ENCODE measurements at places on chromosomes 12 and 14.

- DNase-seq, result no peak
Observed at GRCh38 chr12:88717188-88717587, 136.9 kb upstream of the KITLG start.

- DNase-seq, result no peak
Observed at GRCh38 chr12:104694711-104695110, 238.0 kb downstream of the CHST11 start.

GRCh38 chr12:42483521-42483790 is 106.1 kb downstream of the PRICKLE1 start:
- no peak for DNase-seq

DNA sequence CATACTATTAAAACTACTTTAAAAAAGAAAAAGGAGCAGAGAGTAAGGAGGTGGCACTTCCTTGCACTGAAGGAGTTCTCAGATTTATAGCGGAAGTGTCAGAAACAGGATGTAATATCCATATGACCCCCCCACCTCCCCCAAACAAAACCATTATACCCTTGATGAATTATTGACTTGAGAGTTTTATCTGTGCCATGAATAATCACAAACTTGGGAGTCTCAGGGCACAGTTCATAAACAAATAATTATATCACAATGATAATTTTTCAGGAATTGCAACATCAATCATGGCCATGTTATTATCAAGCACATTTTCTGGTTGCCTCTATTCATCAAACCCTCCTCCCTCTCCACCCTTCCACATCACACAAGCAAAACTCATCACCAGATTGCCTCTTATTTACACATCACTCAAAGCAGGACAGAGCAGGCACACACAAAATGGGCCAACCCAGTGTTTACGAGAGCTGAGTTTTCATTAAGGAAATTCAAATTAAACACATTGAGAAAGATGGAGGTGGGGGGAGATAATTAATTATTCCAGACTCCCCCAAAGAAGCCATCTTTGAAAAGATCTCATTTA is 141.4 kb downstream of the EGLN3 start:
- DNase-seq, result no peak

DNA sequence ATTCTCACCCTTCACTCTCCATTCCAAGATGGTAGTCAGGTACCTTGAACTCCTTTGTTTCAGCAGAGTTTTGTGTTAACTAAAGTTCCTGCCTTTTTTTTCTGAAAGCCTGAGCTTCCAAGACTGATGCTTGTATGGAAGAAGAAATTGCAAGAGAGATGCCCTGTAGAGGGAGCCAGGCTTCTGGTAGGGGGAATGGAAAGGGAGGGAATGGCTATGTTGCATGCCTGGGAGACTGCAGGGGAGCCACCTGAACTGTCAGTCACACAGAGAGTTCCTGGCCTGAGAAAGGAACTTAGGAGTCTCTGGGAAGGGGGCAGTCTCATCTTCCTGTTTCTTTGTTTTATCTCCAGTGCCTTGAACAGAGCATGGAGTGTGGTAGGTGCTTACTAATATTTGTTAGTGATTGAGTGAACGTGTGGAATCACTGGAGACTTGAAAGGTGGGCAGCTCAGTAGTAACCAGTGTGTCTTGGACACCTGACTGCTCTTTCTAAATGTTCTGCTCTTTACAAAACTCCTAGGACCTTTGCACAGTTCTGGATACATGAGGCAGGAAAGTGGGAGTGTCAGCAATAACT is 132.2 kb downstream of the ANO4 start:
- no peak for DNase-seq

GRCh38 chr14:69606258-69607184 is 4.9 kb upstream of the SUSD6 start:
- no peak for DNase-seq

- no peak for DNase-seq
Observed at GRCh38 chr14:69877492-69877891, 1.7 kb upstream of the SMOC1 start.

DNA sequence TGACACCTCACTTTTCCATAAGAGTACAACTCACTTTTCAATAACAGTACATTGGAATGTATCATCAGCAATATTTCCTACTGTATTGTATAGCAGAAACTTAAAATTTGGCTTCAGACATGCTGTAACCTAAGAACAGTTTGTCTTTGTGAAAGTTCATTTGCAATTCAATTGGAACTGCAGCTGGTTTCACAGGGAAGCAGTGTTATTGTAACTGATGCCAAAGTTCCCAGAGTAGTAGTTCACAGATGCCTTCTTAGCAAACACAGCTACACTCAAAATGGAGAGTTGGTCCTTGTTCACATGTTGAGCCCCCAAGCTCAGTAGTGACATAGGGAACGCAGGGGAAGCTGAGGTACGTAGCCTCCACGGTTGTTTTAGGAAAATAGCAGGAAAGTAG is 23.3 kb downstream of the PPP1R36 start:
- DNase-seq, result no peak

- no peak for DNase-seq
Observed at GRCh38 chr12:72546106-72546505, 273.9 kb downstream of the TRHDE start.

- no peak for DNase-seq
Observed at GRCh38 chr12:64603183-64603841, 7.0 kb upstream of the RASSF3 start.

GRCh38 chr12:56645201-56645716 is 525 bp downstream of the ATP5F1B start:
- no peak for DNase-seq

GRCh38 chr14:104582662-104583061 is 3.1 kb downstream of the C14orf180 start:
- no peak for DNase-seq

- no peak for DNase-seq
Observed at GRCh38 chr12:105281694-105282049, 45.7 kb upstream of the APPL2 start.

GRCh38 chr14:88863167-88863566 is 38.7 kb downstream of the TTC8 start:
- DNase-seq, result no peak

DNA sequence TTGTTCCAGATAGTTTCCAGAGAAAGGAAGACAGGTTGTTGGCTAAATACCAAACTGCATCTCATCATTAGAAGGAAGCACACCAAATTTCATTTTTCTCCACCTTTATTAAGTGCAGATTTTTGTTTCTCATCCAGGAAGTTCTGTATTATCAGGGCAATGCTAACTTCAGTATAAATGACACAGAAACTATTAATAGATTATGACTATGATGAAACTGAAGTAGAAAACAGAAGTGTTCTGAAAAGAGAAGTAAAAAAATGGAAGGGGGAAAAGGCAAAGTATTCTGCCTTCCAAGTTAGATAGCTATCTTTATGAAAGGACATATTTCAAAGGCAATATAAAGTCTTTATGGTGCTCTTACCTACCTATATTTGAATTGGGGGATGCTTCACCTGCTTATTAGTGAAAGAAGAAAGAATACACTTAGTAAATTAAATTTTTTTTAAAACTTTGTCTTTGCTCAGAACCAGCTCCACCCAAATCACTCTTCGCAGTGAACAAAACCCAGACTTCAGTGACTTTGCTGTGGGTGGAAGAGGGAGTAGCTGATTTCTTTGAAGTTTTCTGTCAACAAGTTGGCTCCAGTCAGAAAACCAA is 223.9 kb downstream of the PTPRO start:
- no peak for DNase-seq

GRCh38 chr12:101945369-101946232 is 68.2 kb downstream of the DRAM1 start:
- no peak for DNase-seq

DNA sequence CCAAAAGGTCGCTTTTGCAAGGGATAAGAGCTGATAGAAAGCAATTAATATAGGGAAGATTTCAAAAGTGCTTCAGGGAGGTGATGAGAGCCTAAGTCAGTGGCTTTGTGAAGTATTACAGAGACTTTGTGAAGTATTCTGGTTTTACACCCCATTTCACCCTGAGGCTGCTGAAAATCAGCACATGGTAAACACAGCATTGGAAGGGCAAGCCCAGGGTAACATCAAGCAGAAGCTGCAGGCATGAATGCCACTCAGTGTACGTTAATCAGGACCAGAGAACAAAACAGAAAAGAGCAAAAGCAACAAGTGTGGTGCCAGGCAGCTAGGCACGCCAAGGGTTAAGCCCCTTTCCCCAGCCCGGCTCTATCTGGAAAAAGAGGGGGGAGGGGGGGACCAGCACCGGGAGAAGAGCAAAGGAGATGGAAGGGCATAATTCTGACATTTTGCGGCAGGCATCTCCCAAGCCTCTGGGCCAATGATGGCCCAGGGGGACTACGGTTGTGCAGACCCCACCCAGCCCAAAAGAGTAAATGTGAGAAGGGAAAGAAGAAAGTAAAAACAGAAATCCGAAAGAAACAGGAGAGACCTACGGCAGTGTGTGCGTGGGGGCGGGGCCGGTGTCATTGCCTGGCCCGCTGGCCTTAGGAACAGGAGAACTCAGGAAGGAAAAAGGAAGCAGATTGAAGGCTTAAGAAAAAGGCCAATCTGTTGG is 58.9 kb downstream of the DHRS2 start:
- DNase-seq, result no peak

- no peak for DNase-seq
Observed at GRCh38 chr14:22225516-22226140, 363.4 kb downstream of the DAD1 start.

- DNase-seq, result peak; percentile 70
Observed at GRCh38 chr14:49598485-49599300, at the start of gene LRR1. Gene LRR1 (plus strand): TSS chr14:49598940. CDS start chr14:49599021, 81 bp downstream.

- peak; percentile 74 for DNase-seq
Observed at GRCh38 chr12:121776190-121777098, 17.0 kb downstream of the RHOF start.

GRCh38 chr14:61510736-61511557 is 184.4 kb upstream of the HIF1A start:
- no peak for DNase-seq

GRCh38 chr14:105944632-105945610 is 418.5 kb downstream of the TMEM121 start:
- peak; percentile 66 for DNase-seq

- DNase-seq, result no peak
Observed at GRCh38 chr12:121085506-121086353, 46.7 kb upstream of the OASL start.

- no peak for DNase-seq
Observed at GRCh38 chr14:55807881-55808379, 227.9 kb downstream of the KTN1 start.

- DNase-seq, result no peak
Observed at GRCh38 chr12:57342207-57342691, 88.6 kb downstream of the R3HDM2 start.

GRCh38 chr12:95972832-95973456 is 23.2 kb downstream of the HAL start:
- DNase-seq, result no peak

- no peak for DNase-seq
Observed at GRCh38 chr14:103378038-103378854, 7.0 kb upstream of the MARK3 start.

- DNase-seq, result no peak
Observed at GRCh38 chr12:2380946-2381345, 328.2 kb downstream of the CACNA1C start.

- no peak for DNase-seq
Observed at GRCh38 chr12:89568484-89568883, 42.6 kb upstream of the POC1B start.

- no peak for DNase-seq
Observed at GRCh38 chr14:86027144-86027543, 497.2 kb downstream of the FLRT2 start.

DNA sequence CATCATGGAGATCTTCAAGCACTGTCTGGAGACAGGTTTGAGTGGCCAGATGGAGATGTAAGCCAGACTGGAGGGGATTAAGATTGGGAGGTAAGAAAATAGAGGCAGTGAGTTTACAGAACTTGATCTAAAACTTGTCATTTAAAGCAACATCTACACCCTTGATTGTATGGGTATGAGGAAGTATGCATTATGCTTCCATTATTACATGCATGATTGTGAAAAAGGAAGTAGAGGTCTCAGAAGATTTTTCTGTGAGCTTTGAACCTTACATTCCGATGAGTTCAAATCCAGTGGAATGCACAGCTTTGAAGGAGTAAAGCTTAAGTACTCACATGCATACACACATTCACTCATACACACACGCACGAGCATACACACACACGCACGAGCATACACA is 550.8 kb downstream of the MED13L start:
- no peak for DNase-seq

- no peak for DNase-seq
Observed at GRCh38 chr14:67806246-67806645, 10.1 kb downstream of the ZFYVE26 start.

DNA sequence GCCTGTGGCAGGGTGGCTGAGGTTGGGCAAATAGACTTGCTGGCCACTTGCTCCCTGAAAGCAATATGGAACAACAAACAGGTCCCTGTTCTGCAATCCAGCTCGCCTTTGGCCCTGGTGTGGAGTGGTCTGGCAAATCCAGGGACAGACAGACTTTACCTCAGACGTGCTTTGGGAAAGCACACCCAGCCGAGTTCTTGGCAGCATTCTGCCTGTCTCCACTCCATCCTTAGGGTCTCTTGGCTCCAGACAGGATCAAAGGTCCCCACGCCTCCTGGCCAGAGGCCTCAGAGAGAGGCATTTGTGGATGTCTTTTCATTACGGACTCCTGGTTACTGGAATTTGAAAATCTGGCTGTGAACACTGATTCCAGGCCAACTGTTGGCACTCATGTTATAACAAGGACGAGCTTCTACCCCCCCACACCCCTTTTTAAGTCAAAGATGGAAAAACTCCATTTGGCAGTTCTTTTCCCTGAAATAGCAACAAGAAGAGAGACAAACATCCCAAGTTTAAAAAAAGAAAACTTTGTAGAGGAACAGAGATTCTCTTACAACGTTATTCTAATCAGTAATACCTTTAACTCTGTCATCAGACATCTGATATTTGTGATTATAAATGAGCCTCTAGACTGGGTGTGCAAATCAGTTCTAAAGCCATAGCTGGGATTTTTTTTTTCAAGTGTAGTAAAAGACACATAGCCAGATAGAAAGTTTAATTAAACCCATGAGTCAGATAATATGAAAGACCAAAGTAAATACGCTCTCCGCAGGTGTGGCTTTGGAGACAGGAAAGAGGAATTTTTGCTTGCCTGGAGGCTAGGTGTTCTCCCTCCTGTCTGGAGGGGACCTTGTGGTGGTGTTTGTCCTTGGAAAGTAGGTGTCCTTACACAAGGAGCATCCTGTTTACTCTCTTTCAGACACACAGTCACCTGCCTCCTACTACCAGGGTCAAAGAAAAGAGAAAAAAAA is 60.7 kb downstream of the GALNT8 start:
- DNase-seq, result no peak

GRCh38 chr14:93980456-93981201 is 4.3 kb upstream of the ASB2 start:
- DNase-seq, result no peak

- no peak for DNase-seq
Observed at GRCh38 chr12:3601461-3602150, 110.6 kb downstream of the PRMT8 start.

GRCh38 chr12:131105736-131106348 is 152.1 kb downstream of the ADGRD1 start:
- peak; percentile 40 for DNase-seq

GRCh38 chr14:32611752-32612151 is 282.7 kb downstream of the AKAP6 start:
- DNase-seq, result no peak

- no peak for DNase-seq
Observed at GRCh38 chr12:19431407-19432308, 7.6 kb upstream of the AEBP2 start.

- DNase-seq, result no peak
Observed at GRCh38 chr14:73381380-73382013, 76.8 kb downstream of the NUMB start.
